Activated T-helper 1 cell treated with anti-CD3 and anti-CD28 coated beads, Interleukin-2, amount 50 U/mL, for 16 hours (primary cell): ENCODE measurements at places on chromosomes 3 and 15.

DNA sequence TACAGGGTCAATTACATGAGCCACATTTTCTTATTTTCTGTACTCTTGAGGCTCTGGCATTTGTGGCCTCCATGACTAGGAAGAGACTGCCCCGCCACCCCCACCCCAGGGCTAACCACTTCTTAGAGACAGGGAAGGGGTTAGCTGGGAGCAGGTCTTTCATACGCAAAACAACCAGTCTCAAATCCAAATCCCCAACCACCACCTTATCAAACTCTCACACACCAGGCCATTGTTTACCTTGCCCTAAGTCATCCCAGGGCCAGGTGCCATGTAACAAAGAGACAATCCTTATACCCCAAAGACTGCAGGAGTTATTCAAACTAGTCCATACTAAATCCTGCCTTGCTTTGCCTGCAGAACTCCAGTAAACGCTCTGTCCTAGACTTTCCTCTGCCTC, 77.8 kb downstream of the B3GNT5 start:
- no peak for DNase-seq

DNA sequence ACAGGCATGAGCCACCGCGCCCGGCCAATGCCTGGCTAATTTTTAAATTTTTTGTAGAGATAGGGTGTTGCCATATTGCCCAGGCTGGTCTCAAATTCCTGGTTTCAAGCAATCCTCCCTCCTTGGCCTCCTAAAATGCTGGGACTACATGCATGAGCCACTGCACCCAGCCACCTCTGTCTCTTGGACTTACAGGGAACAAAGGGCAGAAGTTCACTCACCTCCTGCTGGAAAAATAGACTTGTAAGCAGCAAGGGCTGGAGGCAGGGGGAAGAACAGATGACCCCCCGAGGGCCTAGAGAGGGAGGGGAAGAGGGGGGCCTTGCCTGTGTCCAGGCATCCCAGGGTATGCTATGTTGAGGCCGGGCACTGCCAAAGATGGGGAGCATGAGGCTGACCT, 22.2 kb downstream of the DUSP7 start:
- no peak for DNase-seq

DNA sequence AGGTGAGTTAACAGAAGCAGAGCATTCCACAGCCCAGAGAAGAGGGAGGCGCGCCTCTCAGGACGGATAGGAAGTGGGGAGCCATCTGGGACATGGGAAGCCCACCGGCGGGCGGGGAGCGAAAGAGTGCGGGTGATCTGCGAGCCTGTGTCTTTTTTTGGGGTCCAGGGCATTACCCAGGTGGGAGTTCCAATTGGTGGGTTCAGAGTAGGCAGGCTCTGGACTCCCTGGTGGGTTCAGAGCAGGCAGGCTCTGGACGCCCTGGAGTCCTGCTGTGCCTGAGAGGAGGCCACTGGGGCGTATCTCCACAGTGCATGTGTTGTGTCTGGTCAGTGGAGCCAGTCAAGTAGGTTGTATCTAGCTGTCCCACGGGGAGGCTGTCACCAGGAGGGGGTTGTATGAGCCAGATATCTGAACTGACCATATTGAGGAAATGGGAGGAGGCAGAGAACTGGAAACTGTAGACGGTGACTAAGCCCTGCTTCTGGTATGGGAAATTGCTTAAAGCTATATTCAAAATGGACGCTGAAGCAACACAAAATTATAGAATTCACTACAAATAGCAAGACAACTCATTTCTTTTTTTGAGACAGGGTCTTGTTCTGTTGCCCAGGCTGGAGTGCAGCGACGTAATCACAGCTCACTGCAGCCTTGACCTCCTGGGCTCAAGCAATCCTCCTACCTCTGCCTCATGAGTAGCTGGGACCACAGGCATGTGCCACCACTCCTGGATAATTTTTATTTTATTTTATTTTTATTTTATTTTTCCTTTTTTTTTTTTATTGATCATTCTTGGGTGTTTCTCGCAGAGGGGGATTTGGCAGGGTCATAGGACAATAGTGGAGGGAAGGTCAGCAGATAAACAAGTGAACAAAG, 34.5 kb upstream of the CHST2 start:
- DNase-seq = no peak

- no peak for DNase-seq
These were observed 18.2 kb downstream of the LOXL1 start for GRCh38 chr15:73944161-73945129.

GRCh38 chr15:53434174-53434678, 325.2 kb downstream of the WDR72 start:
- no peak for DNase-seq

GRCh38 chr3:157282261-157283191, 122.6 kb upstream of the CCNL1 start:
- no peak for DNase-seq

DNA sequence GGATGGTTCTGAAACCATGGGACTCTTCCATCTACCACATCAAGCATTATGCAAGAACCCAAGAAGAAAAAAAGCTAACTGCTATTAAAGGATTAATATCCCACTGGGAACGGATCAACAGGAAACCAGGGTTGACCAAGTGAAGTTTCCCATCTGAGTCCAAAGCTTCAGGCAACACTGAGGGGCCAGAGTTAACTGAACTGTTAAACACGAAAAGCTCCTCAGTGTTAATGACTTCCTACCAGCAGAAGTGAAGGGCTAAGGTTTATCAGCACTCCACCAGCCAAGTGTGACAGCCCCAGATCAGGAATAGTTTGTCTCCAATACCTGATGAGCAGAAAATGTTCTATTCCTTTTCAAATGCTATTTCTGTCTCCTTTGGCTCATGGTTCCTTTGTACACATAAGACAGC, 36.7 kb downstream of the PTPN9 start:
- no peak for DNase-seq

- no peak for DNase-seq
These were observed 2.3 kb downstream of the LNP1 start for GRCh38 chr3:100403362-100404249.

GRCh38 chr3:183895296-183895695, 10.6 kb upstream of the PARL start:
- DNase-seq = no peak

DNA sequence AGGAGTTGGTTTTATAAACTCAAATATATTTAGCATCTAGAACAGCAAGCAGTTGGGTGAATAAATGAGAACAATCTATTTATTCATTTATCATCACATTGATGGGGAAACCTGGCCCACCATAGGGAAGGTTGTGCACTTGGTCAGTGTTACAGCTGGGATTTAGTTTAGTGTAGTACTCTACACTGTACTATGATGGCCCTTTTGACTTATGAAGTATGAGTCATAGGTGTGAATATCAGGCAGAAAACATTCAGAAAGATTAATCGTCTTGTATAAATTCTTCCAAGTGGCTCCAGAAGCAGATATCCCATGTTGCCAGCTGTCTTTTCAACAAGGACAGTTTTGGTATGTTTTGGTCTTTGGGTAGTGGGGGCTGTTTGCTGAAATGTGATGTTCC, 38.0 kb downstream of the BBS4 start:
- DNase-seq = no peak

- DNase-seq = no peak
These were observed 5.6 kb upstream of the RPL14 start for GRCh38 chr3:40451551-40451950.

GRCh38 chr3:140376136-140376889, 301.6 kb upstream of the TRIM42 start:
- no peak for DNase-seq

DNA sequence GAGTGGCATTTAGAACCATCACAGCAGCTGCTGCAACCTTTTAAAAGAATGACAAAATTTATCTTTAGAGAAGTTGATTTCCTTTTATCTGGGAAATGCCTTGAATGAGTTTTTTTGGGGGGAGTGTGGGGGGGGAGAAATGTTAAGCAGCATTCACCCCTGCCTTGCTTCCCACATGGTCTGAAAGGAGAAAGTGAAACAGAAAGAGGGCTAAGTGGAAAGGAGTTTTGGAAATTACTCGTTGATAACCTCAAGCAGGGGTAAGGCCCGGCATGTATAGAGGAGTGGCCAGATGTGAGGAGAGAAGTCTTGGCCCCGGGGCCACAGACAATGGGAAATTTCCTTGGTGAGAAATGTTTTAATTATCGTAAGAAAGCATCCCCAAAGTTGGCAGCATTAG, 23.5 kb downstream of the B3GALNT1 start:
- no peak for DNase-seq

DNA sequence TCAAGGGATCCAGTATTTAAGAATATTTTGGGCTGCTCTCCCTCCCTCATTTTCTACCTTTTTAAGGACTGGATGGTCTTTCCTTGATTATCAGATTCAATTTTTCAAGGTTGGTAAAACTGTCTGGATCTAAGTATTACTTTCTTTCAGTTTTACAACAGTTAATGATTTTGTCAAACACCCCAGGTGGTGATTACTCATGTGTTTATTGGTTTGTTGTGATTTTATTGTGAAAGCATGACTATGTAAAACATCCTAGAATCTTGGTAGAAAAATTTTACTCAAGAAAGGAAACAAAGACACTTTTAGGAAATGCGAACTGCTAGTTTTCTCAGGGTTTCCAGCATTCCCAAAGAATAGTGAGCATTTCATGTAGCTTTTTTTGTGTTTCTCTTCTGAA, 7.3 kb downstream of the GTF2E1 start:
- DNase-seq = no peak
